ENCODE measurements at places on chromosomes 5 and 9.

DNA sequence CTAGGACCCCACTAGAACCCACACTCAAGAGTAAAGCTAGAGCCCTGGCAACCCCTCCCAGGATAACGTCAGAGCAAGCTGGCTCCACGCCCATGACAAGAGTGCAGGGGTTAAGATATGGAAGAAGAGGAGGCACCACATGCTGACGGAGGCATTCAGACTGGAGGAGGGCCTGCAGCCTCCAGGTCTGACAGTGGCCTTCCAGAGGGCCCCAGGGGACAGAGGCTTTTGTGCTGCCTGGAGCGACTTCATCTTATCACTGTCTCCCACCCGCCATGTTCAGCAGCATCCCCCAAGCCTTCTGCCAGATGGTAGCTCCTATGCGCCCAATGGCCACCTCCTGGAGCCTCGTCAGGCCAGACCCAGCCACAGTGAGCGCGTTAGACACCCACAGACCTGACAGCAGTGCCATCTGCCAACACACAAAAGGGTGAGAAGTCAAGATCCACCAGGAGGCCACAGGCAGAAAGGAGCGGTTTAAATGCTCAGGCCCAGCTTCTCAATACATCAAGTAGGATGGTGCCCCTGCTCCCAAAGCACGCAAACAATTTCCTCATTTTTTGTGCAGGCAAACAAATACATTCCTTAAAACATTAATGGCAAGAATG lies 65.8 kb downstream of the C5orf15 start:
- no peak for DNase-seq

- no peak for DNase-seq
These were observed 24.7 kb upstream of the GABRA6 start for GRCh38 chr5:161660806-161661205.

DNA sequence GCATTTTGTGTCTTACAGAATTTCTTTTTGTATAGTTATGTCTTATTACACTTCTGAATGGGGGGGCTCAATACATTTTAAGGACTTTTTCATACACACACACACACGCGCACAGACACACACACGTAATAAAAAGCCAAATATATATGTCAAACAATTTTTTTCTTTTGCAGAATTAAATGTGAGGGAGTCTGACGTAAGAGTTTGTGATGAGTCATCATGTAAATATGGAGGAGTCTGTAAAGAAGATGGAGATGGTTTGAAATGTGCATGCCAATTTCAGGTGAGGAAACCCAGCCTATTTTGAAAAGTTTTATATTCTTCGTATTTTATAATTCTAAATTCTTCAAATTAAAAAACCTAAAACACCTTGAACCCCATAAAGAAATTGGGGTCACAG lies 25.6 kb downstream of the TMEFF1 start:
- no peak for DNase-seq

GRCh38 chr9:133056533-133056932 lies 5.2 kb upstream of the CEL start:
- no peak for DNase-seq

GRCh38 chr9:35829084-35829763 lies at the start of gene TMEM8B:
Gene TMEM8B (plus strand): TSS chr9:35829228. CDS start chr9:35829448, 220 bp downstream.
- peak; percentile 96 for DNase-seq

DNA sequence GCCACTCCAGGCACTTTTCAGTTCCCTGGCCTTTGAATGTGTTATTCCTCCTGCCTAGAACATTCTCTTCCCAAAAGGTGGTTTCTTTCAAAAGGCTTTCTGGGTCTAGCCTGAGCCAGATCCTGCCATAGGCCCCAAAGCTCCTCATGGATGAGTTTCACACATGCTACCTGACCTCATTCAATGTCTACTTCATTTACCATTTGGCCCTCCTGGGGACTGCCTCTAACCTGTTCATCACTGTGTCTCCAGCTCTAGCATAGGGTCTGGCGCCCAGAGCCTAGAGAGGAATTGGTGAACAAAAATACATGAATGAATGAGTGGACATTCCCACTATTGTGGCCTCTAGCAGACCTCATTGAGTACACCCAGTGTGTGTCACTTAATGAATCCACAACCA lies 5.4 kb upstream of the P4HA2 start:
- DNase-seq, result no peak

DNA sequence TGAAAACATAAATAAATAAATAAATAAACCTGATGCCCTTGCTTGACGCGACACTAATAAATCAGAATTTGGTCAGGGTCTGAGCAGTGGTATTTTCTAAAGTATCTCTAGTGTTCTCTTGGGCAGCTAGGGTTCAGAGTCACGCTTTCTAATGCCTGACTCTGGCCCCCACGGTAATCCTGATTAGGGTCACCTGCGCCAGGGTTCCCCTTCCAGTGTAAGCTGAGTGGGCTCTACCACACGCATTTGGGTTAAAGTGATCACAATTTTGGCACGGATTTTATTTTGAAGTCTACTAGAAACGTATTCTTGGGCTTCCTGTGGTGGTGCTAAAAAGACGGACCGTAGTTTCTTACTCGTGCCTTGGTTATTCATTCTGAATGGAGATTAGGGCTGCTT lies 651 bp downstream of the TTC1 start:
- no peak for DNase-seq

DNA sequence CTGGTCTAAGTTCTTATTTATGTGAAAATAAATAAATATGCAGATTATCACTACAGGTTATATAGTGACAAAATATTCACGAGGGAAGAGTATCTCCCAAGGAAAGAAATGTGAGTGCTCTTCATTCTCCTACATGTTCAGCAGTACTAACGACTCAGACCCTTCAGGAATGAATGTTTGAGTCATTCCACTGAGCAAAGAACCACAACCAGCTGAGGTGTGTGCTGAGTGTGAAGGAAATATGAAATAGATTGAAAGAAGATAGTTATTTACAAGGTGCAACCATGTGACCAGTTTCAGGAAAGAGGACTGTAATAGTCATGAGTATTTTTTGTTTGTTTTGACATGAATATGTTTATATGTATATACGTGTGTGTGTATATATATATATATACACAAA lies 228.7 kb downstream of the TUSC1 start:
- DNase-seq, result no peak

DNA sequence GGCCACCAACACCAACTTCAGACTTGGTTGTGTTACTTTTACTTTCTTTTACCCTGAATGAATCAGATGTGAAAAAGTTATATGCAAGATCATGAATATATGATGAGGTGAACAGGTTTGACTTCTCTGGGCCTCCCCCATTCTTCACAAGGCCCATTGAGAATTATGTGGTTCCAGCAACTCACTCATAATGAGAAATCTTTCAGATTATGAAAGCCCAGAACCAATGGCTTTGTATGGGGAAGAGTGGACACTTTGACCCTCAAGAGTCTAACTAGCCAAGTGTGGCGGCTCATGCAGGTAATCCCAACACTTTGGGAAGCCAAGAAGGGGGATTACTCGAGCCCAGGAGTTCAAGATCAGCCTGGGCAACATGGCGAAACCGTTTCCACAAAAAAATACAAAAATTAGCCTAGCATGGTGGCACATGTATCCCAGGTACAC lies 16.1 kb upstream of the LNPEP start:
- DNase-seq, result no peak

GRCh38 chr9:80049096-80049782 lies 477.5 kb downstream of the TLE4 start:
- DNase-seq, result no peak
